ENCODE measurements at places on chromosomes 12 and 14. TPM values are rescaled to one million over a fixed set of nuclear protein-coding genes. Genes with fewer than 3 reads are reported as not detected.

The NRIP2 gene
- total RNA-seq = not detected

The INHBE gene
- not detected for total RNA-seq

The OR4K2 gene
- not detected for total RNA-seq

The BEST3 gene
- not detected for total RNA-seq

The CLEC1B gene
- not detected for total RNA-seq
